ENCODE measurements at places on chromosomes 11 and 22. TPM values are rescaled to one million over a fixed set of nuclear protein-coding genes. Genes with fewer than 3 reads are reported as not detected.
A peak's percentile ranks its signal among the peaks of the same experiment; 100 is the strongest.

GRCh38 chr11:120335556-120335907, 681 bp upstream of the ARHGEF12 start:
- DNase-seq = no peak

GRCh38 chr11:134380785-134381184, 31.3 kb downstream of the B3GAT1 start:
- no peak for DNase-seq

DNA sequence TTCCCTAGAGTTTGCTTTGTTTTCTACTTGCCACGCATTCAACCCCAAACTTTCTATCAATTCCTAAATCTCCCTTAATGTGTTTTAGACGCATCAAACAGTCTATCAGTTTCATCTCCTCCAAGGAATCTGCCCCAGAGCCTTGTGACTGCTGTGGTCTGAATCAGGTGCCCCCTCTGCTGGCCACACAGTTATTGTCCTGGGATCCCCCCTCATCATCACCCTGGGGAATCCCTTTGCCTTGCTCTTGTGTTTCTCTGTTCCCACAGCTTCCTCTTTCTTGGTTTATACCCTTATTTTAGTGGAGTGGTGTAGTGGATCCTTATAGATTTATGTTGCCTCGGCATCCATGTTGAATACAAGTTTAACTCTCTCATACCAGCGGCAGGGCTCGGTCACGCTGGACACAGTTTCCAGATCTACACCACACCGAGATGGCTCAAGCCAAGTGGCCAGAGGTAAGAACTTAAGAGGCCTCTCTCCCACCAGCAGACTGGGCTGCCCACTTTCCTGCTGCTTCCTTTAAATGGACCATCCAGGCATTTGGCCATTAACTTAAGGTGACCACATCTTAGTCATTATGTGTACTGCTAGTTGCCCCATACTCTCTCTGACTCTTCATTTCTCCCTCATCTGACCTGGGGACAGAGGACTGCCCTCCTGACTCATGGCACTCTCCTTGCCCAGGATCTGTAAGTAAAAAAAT, 8.2 kb downstream of the UPB1 start:
- no peak for DNase-seq

- no peak for DNase-seq
These were observed 106.5 kb downstream of the ALX4 start for GRCh38 chr11:44203270-44204043.

CNIH2 gene
- polyA plus RNA-seq = 2.8 TPM

MS4A3 gene
- polyA plus RNA-seq = 0.83 TPM

NEU3 gene
- polyA plus RNA-seq = 9.3 TPM

NRXN2 gene
- polyA plus RNA-seq = 12.1 TPM

- peak; percentile 24 for DNase-seq
These were observed 123.9 kb downstream of the CTNND1 start for GRCh38 chr11:57885298-57886050.

DNA sequence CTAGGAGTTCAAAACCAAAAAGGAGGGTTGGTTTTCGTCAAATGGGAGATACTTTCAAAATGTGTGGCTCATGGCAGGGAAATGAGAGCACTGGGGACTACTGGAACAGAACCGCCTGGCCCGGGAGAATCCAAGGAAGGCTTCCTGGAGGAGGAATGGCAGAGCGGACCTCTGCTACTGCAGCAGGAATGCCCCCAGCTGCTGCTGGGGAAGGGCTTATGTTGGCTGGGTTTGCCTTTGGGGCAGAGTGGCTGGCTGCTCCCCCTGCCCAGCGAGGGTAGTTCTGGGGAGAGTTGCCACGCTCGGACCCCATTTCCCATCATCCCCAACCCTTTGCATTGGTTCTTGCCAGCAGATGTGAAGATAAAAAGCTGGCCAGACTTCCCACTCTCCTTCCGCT, 10.6 kb upstream of the APOBEC3A start:
- no peak for DNase-seq

- DNase-seq = no peak
These were observed 17.1 kb upstream of the MED17 start for GRCh38 chr11:93767018-93767417.

- DNase-seq = no peak
These were observed 1.3 kb upstream of the UBE4A start for GRCh38 chr11:118358071-118358470.

- DNase-seq = no peak
These were observed 161.0 kb upstream of the SORL1-AS1 start for GRCh38 chr11:121613724-121614123.

- DNase-seq = no peak
These were observed 31.3 kb downstream of the NAGA start for GRCh38 chr22:42039271-42039670.

GRCh38 chr11:86365546-86365945, 9.1 kb upstream of the CCDC81 start:
- DNase-seq = no peak

DNA sequence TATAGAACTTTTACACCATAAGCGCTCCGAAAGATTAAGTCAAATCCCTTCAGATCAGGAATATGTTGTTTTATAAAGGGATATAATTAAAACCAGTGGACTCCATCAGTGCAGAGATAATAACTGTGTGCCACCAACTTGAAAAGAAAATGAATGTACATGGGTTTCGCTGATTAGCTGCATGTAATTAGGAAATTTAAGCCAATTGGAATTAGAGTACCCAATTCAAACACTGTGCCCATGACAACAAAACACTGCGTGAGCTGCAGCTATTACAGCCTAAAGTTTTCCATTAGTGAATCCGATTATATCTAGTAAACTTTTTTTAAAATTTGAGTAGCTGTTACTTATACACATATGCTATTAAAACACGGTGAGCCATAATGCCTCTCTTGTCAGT, 392.3 kb upstream of the ARHGAP42 start:
- DNase-seq = no peak

GRCh38 chr22:24068377-24068680, 57.2 kb downstream of the CABIN1 start:
- DNase-seq = no peak

DNA sequence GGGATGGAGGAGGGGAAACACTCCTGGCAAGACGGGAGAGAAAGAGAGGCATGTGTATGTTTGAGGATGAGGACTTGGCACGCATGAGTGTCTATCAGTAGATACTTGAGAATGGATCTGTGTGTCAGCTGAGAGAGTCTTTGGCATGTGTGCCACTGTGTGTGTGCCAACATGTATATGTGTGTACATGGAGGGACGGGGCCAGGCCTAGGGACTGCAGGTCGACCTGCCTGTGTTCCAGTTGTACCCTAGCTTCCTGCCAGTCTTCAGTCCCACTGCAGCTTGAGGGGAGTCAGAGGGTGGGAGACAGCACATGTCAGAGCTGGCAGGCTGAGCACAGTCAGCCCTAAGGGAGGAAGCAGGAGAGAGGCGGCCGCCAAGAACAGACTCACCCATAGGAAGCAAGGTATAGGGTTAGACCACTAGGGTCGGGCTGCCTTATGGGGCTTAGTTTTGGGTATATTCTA, 5.6 kb downstream of the CLCF1 start:
- DNase-seq = no peak

GUCY1A2 gene
- polyA plus RNA-seq = 3.3 TPM

DNA sequence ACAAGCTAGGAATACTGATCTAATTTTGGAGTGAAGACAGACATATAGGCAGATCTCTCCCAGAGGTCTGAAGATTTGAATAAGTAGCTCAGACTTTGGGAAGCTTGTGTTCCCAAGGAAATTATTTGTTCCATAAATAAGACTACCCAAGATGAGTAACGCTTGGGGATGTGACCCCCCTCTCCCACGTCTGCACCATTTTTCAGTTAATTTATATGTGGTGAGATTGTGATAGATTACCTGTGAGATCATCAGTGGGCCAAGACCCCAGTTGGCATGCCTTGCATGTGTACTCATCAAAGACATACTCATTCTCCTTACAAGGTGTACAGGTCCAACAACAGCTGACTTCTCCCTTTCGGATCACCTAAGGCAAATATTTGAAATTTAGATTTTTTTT, 252.8 kb upstream of the CTSC start:
- DNase-seq = no peak

GRCh38 chr11:81072273-81072672, 1631.4 kb upstream of the TENM4 start:
- no peak for DNase-seq

ABTB2 gene
- polyA plus RNA-seq = 6.4 TPM

DNA sequence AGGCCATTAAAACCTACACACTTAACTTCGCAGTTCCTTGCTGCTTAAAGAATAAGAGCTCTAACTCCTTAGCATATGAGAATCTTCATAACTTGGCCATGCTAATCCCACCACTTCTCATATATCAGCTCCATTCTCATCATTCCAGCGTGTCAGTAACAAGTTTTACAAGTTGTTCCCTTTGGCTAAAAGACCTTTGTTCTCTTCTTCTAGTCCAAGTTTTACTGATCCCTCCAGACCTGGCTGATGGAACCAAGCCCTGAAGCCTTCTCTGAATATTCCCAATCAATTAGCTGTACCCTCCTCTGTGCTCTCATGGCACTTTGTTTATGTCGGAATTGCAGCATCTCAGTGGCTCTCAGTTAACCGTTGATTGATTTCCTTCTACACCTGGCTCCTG, 35.8 kb downstream of the GAB2 start:
- DNase-seq = no peak

DNA sequence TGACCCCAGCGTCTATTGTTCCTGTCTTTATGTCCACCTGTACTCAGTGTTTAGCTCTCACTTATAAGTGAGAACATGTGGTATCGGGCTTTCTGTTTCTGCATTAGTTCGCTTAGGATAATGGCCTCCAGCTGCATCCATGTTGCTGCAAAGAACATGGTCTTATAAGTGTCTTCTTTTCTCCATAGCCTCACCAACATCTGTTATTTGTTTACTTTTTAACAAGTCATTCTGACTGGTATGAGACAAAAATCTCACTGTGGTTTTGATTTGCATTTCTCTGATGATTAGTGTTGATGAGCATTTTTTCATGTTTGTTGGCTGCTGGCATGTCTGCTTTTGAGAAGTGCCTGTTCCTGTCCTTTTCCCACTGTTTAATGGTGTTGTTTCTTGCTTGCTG, 21.7 kb upstream of the SLN start:
- no peak for DNase-seq

- no peak for DNase-seq
These were observed 43.6 kb downstream of the TEAD1 start for GRCh38 chr11:12717851-12718291.

DNA sequence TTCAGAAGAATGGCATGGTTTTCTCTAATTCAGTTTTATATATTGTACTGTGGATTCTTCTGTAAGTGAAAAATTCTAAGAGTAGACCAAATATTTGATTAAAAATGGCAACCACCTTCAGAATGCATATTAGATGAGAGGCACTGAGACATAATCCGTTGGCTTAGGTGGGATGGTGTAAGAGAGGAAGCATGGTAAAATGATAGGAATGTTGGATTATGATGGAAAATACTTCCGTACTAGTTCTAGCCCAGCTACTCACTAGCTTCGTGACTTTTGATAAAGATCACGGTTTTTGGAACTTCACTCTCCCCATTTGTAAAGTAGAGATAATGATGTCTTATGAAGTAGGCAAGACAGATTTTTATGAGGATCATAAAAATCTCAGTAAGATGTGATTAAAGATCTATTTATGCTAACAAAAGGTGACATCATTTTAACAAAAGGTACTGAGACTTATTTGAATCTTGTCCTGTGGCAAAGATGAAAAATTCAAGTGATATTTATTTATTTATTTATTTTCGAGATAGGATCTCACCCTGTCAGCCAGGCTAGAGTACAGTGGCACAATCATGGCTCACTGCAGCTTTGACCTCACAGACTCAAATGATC, 37.5 kb downstream of the UVRAG start:
- no peak for DNase-seq

DNA sequence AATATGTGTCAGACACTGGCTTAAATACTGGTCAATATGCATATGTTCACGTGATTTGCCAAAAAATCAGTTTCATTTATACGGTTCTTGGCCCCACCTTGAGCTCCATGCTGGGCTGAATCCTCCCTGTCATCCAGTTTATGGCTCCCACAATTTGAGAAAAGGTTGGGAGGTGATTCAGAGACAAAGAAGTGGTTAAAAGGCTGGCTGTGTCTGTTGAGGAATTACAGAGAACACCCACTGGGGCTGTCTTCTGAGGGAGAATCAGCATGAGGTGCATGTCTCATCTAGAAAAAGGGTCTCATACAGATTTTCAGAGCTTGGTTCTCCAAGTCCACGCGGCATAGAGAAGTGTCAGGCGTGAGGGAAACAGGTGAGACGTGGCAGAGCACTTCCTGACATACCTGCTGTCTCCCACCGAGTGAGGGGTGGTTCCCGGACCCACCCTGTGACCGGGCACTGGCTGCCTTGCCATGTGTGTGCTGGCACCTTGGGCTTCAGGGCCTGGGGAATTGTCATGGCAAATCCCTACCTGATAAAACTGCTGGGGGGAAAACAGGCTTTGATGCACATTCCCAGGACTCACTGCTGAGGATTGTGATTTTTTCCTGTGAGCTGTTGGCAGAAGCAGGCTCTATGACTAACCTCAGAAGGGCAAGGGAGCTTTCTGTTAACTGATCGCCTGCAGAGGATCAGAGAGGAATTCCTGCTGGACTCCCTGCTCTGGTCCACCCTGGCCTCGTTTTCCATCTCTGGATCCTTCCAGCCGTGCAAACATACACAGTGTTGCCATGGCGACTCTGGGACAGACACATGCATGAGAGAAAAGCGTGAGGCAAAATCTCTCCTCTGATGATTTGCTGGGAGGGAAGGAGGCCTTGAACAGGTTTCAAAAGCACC, 223.6 kb downstream of the ADAMTS15 start:
- DNase-seq = peak; percentile 73

DNA sequence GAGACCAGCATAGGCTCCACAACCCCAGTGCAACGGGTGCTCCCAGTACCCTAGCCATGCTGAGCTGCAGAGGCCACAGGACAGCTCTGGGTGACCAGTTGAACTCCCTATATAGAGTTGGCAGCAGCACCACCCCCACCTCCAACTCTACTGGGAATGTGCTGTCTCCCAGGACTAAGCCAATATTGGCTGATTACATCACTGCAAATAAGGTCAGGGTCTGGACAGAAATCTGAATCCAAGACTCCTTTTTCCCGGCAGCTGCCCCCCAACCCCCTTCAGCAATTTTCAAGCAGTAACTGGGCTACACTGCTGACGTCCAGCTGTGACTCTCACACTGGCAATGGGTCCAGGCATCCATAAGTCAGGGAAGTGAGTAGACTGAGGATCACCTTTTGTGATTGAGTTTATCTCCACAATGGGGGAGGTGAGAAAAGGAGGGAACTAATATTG, at the start of gene HPX:
HPX (minus strand) TSS at position 82 of the 453 bp plus-strand sequence; CDS start at position 58, 24 bp downstream.
- DNase-seq = no peak

TREH gene
- 0.75 TPM for polyA plus RNA-seq

ROBO3 gene
- polyA plus RNA-seq = 13.5 TPM

FIBIN gene
- 19.2 TPM for polyA plus RNA-seq

- DNase-seq = no peak
These were observed 44.6 kb downstream of the SPATA19 start for GRCh38 chr11:133800666-133801065.

- no peak for DNase-seq
These were observed 10.8 kb downstream of the ST3GAL4 start for GRCh38 chr11:126366064-126366822.

NEAT1 gene
- 107 TPM for polyA plus RNA-seq

GRCh38 chr11:124278261-124278660, 22.1 kb downstream of the OR8G5 start:
- DNase-seq = no peak

- no peak for DNase-seq
These were observed 9.3 kb downstream of the SF3A1 start for GRCh38 chr22:30347255-30347892.

All from right renal cortex interstitium (tissue), 3 donors.